ENCODE measurements at places on chromosomes 4 and X.

- DNase-seq = no peak
Measured at GRCh38 chr4:113641025-113641431, 120.5 kb downstream of the CAMK2D start.

GRCh38 chr4:174116021-174116420 lies 167.4 kb downstream of the FBXO8 start:
- DNase-seq = no peak

- no peak for DNase-seq
Measured at GRCh38 chr4:114312338-114312737, 286.3 kb upstream of the UGT8 start.

DNA sequence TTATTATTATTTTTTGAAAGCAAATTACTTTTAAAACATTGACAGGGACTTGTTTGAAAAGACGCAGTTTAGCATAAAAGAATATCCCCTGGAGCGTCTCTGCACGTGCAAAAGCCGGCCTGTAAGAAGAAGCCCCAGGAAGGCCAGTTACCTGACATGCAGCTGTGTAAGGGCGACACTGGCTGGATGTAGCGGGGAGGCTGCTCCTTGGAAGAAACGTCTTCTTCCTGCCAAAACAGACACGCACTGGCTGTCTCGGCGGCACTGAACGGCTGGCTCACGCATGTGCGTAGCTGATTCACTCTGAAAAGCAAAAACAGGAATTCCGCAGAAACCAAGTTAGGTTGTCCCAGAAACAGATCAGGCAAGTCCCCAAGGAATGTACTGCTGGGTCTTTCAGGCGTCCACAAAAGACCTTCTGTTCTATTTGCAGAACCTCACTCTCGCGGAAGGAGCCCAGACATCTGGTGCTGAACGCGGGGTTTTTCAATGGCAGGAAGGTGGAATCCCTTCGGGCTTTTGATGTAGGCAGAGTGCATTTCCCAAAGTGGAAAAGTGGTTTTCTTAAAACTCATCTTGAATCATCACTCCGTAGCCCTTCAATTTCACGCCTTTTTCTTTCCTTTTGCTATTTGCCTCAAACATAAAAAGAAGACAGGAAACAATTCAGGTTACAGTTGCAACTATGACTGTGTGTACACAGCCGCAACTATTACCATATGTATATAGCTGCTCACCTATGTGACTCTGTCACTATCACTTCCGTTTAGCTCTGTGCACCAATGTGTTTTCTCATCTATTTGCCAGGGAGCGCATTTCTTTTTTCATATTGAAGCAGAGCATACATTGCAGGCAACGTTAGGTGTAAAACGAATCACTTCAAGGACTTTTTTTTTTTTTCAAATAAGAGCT lies 38.1 kb upstream of the ARSH start:
- DNase-seq = peak; percentile 52

GRCh38 chrX:7828594-7828993 lies 14.4 kb upstream of the VCX start:
- peak; percentile 0 for DNase-seq

GRCh38 chr4:73721909-73722308 lies 18.5 kb upstream of the CXCL8 start:
- peak; percentile 78 for DNase-seq

DNA sequence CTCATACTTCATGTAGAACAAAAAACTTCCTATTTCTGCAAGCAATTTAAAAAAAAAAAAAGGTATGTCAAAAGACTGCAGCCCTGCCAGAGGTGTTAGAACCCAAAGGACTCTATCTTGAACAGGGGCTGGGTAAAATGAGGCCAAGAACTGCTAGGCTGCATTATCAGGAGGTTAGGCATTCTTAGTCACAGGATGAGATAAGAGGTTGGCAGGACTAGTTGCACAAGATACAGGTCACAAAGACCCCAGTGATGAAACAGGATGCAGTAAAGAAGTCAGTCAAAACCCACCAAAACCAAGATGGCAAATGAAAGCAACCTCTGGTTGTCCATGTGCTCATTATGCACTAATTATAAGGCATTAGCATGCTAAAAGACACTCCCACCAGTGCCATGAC lies 104.1 kb downstream of the ANOS1 start:
- no peak for DNase-seq

DNA sequence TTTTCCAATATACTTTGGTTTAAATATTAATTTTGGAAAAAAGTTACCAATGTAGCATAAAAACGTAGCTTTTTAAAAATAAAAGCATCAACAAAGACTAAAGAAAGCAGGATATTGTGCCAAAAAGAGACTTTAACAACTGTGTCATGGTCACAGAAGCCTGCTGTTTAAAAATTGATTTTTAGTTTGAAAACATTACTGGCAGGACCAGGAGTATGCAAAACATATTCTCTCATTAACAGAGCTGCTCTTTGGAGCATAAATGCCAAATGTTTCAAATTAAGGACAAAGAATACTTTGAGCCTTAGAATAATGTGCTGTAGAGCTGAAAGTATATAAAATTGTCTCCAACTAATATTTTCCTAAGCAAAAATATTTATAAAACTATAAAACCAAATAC lies 279.0 kb downstream of the ARAP2 start:
- no peak for DNase-seq

GRCh38 chrX:30659421-30659820 lies 6.2 kb downstream of the GK start:
- peak; percentile 91 for DNase-seq

GRCh38 chr4:113884655-113885054 lies 94.8 kb downstream of the ARSJ start:
- DNase-seq = no peak

DNA sequence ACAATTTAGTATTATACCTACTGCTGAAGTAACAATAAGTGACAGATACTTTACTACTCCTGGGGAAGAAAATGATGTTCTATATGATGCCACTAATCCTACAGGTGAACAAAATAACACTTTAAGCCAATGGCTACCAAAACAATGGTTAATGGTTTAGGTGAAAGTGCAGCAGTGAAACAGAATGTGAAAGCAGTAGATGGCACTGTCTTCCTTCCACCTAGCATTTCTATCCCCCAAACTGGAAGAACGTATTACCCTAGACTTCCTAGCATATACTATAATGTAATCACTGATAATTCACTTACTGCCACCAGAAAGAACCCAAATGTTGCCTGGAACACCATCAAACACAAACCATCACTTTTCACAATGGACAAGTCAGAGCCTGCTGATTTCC lies 18.9 kb upstream of the CABS1 start:
- no peak for DNase-seq

GRCh38 chrX:46737462-46737861 lies 21.5 kb downstream of the SLC9A7 start:
- DNase-seq = peak; percentile 86

GRCh38 chrX:10135561-10136399 lies 21.0 kb upstream of the CLCN4 start:
- DNase-seq = no peak
